ENCODE measurements at places on chromosomes 7 and 10. TPM values are rescaled to one million over a fixed set of nuclear protein-coding genes. Genes with fewer than 3 reads are reported as not detected.
A peak's percentile ranks its signal among the peaks of the same experiment; 100 is the strongest.

The SUFU gene
- total RNA-seq = 10.9 TPM

The BEND7 gene
- total RNA-seq = not detected

DNA sequence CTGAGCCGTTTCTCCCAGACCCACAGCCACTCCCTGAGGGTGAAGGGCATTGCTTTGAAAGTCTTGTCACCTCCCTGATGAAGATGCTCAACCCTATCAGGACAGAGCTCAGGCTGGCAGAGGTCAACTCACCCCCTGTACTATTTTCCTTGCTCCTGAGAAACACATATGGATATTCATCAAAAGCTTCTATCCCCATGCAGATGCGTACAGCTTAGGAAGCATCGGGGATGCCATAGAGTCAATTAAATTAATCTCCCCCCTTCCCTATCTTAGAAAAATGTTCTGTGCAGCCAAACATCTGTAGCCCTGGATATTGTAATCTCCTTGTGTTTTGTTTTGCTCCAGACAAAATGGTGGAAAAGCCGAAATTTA, 67.2 kb downstream of the EMX2 start:
- no peak overlapping the region for H3K27ac ChIP-seq
- no peaks in the 10 kb centered on the region for H3K4me1 ChIP-seq
- no peak overlapping the region for H3K4me3 ChIP-seq
- DNase-seq = no peak
- no peaks in the 10 kb centered on the region for H3K36me3 ChIP-seq
- H3K27me3 ChIP-seq = peaks cover 49% of the 10 kb centered on the region

DNA sequence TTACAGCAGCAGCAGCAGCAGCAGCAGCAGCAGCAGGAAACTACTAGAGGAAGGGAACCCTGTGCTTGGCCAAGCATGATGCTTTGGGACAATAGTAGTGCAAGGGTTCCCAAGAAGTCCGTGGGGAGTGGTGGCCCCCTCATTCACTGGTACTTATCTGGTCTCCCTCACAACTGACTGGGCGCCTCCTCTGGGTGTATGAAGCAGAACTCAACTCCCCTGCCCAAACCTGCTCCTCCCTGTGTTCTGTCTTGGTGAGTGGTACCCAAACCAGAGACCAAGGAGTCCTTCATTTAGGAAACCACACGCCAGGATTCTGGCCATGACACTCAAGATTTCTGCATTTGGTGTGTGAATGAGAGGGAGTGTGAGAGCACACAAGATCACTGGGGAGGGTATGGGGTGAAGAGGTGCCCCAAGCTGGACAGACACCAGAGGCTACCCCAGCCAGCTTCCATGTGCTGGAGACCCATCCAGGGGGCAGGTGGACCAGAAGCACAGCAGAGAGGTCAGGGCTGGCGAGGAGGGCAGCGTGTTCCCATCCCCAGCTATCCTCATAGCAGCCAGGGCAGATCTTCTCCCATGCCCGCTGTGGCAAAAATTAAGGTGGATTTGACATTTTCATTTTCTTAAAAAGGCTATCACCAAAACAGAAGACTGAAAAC, 10.6 kb upstream of the ZNF777 start:
- H3K4me1 ChIP-seq = peaks cover 10% of the 10 kb centered on the region
- H3K27ac ChIP-seq = no peak overlapping the region
- H3K27me3 ChIP-seq = no peaks in the 10 kb centered on the region
- DNase-seq = no peak
- peaks cover 7% of the 10 kb centered on the region for H3K36me3 ChIP-seq

DNA sequence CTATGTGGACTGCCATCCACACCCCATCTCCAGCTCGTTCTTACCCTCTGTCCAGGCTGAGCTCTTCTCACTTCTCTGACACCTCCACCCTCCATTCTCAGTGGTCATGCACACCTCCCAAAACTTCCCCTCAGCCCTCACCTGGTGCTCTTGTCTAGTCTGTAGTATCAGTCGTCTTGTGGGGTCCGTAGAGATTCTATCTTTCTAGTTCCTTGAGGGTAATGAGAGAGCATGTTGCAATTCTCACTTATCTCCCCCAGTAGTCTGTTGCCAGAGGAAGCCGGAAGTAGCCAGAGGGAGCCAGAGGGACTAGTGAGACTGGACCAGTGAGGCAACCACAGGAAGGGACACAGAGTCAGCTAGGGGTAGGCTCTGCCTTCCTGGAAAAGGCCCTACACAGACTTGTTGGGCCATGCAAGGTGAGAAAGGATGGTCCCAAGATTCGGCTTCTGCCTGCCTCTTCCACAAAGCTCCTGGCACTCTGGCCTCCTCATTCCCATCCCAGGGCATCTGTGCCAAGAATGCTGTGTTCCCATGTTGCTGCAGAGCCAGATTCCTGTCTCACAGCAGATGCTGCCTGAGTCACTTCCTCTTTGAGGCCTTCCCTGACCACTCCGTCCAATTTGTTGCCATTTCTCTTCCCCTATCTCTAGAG, 50.6 kb upstream of the DUSP5 start:
- H3K27ac ChIP-seq = peak overlapping the region; percentile 93
- peaks cover 41% of the 10 kb centered on the region for H3K4me1 ChIP-seq
- no peak for DNase-seq
- H3K27me3 ChIP-seq = no peaks in the 10 kb centered on the region
- peak overlapping the region; percentile 18 for H3K4me3 ChIP-seq

The ABCC2 gene
- 3.4 TPM for total RNA-seq

- peaks cover 4% of the 10 kb centered on the region for H3K4me1 ChIP-seq
- peaks cover 36% of the 10 kb centered on the region for H3K36me3 ChIP-seq
- H3K4me3 ChIP-seq = no peak overlapping the region
- H3K27me3 ChIP-seq = peaks cover 6% of the 10 kb centered on the region
- no peak for DNase-seq
These were observed 7.6 kb downstream of the IFIT2 start for GRCh38 chr10:89309156-89310055.

GRCh38 chr10:2984682-2985081, 82.7 kb upstream of the PFKP start:
- no peak overlapping the region for H3K27ac ChIP-seq
- H3K27me3 ChIP-seq = peaks cover 39% of the 10 kb centered on the region
- H3K4me1 ChIP-seq = no peaks in the 10 kb centered on the region
- DNase-seq = no peak

The GPR37 gene
- total RNA-seq = not detected

The NUDT13 gene
- 1.3 TPM for total RNA-seq

DNA sequence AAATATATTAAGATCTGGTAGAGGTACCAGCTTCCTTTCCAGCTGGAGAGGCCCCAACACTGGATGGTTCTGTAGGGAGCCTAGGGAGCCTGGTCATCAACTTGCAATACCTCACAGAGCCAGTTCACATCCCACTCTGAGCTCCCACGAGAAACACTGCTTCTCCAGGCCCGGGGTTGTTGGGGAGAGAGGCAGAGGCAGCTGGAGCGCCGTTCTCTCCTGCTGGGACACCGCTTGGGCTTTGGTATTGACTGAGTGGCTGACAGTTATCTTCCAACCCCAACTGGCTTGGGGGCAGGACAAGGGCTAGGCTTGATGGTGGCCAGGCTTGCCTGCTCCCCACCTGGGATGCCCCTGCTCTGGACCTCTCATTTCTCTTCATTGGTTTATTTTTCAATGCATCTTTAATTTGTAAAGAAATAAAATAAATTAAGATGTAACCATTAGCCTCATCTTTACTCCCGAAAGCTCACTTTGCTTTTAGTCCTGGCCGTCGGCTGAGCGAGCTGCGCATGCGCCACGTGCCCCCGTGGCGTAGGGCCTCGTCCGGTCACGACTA, 10.0 kb upstream of the CHCHD1 start:
- peak overlapping the region; percentile 79 for H3K27ac ChIP-seq
- H3K27me3 ChIP-seq = no peaks in the 10 kb centered on the region
- H3K4me1 ChIP-seq = peaks cover 46% of the 10 kb centered on the region
- peaks cover 52% of the 10 kb centered on the region for H3K36me3 ChIP-seq
- no peak for DNase-seq

DNA sequence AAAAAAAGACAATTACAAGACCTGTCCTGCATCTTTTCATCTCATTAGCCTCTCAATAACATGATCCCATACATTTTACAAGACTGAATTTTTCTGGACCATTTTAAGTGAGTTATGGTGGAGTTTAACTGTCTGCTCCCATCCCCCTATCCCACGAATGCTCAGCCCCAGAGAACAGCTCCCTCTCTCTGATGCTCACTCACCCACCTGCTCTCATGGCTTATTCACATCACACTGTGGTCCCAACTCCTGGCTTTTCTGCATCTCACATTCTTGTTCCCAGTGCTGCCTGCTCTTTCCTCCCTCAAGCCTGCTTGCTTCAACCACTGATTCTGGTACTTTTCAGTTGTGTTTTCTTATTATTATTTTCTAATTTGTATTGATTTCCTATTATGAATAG, 20.4 kb upstream of the CCSER2 start:
- H3K4me1 ChIP-seq = peaks cover 39% of the 10 kb centered on the region
- H3K27me3 ChIP-seq = peaks cover 4% of the 10 kb centered on the region
- H3K4me3 ChIP-seq = peak overlapping the region; percentile 62
- H3K36me3 ChIP-seq = peaks cover 4% of the 10 kb centered on the region
- DNase-seq = no peak
- H3K27ac ChIP-seq = peak overlapping the region; percentile 98

The EPHB4 gene
- total RNA-seq = 1.2 TPM

DNA sequence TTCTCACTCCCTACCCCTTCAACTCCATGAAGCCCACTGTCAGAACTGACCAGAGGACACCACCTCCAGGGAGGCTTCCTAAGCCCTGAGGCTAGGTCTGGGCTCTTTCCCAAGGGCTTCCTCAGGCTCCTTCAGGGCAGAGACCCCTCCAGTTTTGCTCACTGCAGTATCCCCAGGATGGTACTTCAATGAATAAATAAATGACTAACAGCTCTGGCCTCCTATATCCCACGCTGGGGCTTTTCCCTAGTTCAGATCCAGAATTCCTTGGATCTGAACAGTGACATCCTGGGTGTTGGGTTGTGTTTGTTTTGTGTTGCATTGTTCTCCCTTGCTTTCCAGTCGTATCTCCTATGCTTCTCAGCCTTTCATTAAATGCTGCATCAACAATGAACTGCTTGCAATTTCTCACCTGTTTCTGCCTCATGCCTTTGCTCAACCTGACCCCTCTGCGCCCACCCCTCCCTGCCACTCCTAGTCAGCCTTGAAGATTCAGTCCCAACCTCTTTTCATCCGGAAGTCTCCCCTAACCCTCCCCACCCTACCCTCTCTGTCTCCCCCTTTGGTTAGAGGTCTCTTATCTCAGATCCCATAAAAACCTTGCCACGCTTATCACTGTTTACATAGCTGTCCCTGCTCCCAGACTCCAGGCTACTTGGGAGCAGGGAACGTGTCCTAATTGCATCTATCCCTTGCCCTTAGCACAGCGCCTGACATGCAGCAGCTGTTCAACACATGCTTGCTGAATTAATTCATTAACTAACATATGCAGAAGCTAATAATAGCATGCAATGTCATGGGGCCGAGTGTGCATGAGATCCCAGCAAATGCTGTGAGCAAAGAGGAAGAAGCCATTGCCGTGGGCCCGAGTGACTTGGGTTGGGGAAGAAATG, 41.7 kb downstream of the PPP1R3C start:
- no peak overlapping the region for H3K4me3 ChIP-seq
- H3K27me3 ChIP-seq = peaks cover 34% of the 10 kb centered on the region
- no peaks in the 10 kb centered on the region for H3K36me3 ChIP-seq
- H3K27ac ChIP-seq = no peak overlapping the region

DNA sequence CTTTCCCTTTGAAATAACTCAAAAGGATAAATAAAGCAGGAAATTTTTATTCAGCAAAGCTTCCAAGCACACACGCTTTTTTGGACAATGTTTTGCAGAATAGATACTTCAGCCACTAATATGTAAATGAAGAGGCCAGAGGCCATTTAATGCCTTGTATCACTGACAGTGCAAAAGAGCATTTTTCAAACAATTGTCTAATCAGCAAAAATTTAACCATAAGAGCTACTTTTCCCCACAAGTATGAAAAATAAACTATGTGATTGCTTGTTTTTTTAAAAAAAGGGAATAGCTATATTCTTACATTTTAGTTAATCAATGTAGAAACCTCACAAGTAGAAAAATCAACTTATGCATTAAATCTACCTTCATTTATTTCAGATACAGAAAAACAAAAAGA, 99.7 kb downstream of the COL28A1 start:
- H3K36me3 ChIP-seq = no peaks in the 10 kb centered on the region
- DNase-seq = no peak
- no peak overlapping the region for H3K4me3 ChIP-seq
- no peaks in the 10 kb centered on the region for H3K4me1 ChIP-seq
- peaks cover 19% of the 10 kb centered on the region for H3K27me3 ChIP-seq

Data from natural killer cell treated with Interleukin-12 subunit alpha and Interleukin-12 subunit beta and Interleukin-15 and Interleukin-18, amount 100 ng/mL, for 72 hours (primary cell).